ENCODE measurements at places on chromosomes 16 and 17.

DNA sequence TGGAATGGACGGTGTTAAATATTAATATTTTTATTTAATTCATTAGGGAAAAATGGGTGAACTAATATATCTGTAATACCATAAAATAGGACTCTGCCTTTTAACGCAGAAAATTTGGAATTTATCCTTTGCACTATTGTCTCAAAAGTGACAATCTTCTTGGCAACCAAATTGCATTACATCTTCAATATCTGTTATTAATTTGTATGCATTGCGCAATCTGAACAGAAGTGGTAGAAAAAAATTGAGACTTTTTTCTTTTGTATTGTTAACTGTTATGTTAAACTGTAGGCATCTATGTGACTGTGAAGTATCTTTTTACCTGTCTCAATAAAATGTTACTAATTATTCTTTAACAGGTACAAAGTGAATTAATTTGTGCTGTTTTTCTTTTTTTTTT, 55.6 kb downstream of the PPM1E start:
- no peak for DNase-seq

DNA sequence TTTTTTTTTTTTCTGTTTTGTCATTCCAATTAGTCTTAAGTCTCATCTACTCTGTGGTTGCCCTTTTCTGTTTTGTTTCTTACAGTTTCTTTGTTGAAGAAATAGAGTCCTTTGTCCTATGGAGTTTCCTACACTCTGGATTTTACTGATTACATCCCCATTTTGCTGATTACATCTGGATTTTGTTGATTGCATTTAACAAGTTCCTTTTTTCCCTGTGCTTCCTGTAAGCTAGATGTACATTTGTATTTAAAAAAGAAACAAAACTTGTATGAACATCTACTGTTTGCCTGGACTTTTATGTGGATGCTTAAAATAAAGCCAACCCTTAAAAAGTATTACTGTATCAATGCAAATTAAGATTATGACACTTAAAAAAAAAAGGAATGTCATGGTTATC, 147.6 kb downstream of the CHD9 start:
- DNase-seq = no peak

DNA sequence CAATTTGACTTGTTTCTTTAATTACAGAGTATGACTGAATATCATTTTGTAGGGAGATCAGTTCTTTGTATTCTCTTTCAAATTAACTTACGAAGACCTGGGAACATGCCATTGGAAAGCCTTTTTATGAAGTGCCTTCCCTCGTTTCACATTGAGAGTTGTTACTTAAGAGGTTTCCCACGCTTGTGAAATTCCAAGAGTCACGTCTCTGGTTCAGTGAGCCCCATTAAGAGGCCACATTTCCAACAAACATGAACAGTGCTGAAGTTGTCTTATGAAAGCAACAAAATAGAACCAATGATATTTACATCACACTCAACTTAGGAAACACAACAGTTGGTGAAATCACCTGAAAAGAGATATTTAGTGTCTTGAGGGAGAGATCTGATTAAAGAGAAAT, 334.1 kb downstream of the TOX3 start:
- no peak for DNase-seq

DNA sequence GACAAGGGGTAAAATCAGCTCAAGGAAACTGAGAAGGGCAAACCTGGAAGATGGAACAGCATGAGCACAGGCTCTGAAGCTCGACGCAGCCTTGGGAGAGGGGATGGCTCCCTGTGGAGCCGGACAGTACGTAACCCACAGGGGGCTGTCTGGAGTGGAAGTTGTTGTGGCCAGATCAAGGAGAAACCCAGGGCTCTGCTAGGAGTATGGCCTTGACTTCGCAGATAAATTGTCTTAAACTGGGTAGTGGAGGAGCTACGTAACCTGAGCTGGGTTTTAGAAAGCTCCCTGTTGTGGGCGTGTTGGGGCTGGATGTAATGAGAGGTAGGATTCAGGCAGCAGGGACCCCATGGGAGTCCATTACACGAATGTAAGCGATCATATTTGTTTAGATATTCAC, 25.5 kb upstream of the AXIN2 start:
- no peak for DNase-seq

- no peak for DNase-seq
These were observed 359.1 kb downstream of the WWOX start for GRCh38 chr16:78458588-78458987.

GRCh38 chr17:79042421-79043190, 18.6 kb downstream of the C1QTNF1 start:
- DNase-seq = peak; percentile 59

- DNase-seq = no peak
These were observed 161.3 kb downstream of the AATF start for GRCh38 chr17:37109731-37110710.

- no peak for DNase-seq
These were observed 175.6 kb upstream of the CDH11 start for GRCh38 chr16:65297453-65297852.

DNA sequence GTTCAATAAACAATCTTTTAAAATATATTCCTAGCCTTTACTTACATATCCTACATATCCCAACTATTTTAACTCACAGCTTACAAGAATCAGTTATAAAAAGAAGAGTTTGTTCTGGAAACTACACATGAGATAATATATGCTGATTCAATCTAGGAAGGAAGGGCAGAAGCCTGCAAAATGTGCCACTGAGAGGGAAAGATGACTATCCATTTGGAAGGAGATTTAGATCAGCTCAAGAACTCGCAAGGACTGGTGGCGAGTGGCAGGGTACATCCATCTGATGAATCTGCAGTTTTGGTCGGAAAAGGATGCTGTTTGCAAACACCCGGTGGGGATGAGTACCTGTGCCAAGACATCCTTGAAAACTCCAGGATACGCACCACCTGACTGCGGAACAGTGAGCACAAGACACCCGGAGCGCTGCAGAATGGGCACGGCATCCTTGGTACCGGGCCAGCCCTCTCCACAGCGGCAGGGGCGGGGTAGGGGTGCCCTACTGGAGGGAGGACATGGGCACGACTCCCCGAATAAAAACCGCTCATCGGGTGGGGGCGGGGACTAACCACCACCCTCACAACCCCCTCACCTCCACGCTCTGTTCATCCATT, 723 bp downstream of the TRIM37 start:
- peak; percentile 54 for DNase-seq

DNA sequence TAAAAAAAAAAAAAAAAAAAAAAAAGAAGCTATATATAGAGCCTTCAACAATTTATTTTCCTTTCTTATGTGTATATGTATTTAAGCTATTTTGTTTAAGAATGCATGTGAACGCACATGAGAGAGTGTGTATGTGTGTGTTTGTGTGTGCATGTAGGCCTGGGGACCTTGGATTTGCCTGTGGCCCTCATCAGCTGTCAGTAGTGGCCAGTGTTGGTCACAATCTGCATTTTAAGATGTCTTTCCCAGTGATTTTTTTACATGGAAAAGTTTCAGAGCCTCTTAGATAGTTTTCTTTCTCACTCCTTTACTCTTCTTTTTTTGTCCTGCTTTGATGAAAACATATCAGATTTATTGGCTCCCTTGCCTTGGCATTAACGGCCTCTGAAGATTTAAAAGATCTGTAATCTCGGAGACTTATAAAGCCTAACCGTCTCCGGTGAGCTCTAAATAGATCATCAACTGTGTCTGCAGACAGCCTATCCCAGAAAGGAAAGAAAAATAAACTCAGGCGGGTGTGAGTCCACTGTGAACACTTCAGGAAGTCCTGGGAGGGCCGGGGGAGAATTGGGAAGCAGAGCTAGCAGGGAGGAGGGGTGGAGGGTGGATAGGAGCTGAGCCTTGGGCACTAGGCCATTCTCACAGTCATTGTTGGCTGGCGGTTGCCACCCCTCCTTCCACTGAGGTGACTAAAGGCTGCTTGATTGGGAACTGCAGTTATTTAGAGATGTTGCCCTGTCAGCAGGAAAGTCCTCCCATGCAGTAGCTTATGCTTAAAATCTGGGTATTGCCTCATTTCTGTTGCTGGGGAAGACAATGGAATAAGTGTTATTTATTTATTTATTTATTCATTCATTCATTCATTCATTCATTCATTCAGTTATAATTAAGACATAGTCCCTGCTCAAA, 86.8 kb downstream of the WWP2 start:
- no peak for DNase-seq

GRCh38 chr17:80492343-80493136, 16.1 kb upstream of the NPTX1 start:
- no peak for DNase-seq

- no peak for DNase-seq
These were observed 26.1 kb downstream of the CDH1 start for GRCh38 chr16:68762996-68763756.

- peak; percentile 3 for DNase-seq
These were observed 232.4 kb downstream of the CBLN1 start for GRCh38 chr16:49049191-49049590.

DNA sequence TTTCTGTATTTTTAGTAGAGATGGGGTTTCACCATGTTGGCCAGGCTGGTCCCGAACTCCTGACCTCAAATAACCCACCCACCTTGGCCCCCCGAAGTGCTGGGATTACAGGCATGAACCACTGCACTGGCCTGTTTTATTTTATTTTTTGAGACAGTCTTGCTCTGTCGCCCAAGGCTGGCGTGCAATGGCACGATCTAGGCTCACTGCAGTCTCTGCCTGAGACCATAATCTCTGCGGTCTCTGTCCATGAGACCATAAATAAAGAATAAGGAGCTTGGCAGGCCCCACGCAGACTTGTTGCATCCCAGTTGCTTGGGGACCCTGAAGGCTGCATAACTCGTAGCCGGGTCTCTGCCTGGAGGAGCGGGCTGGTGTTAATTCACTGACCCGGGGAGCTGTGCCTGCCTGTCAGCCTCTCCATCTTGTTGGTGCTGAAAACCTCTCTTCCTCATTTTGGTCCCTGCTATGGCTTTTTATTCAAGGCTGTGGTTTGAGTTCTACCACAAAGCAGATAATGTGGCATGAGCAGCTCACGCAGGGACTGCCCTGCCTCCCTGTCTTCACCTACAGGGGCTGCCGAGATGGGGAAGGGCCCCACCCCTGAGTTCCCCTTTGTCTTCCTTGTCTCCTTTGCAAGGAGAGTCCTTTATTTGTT, 82.1 kb downstream of the MSI2 start:
- no peak for DNase-seq

DNA sequence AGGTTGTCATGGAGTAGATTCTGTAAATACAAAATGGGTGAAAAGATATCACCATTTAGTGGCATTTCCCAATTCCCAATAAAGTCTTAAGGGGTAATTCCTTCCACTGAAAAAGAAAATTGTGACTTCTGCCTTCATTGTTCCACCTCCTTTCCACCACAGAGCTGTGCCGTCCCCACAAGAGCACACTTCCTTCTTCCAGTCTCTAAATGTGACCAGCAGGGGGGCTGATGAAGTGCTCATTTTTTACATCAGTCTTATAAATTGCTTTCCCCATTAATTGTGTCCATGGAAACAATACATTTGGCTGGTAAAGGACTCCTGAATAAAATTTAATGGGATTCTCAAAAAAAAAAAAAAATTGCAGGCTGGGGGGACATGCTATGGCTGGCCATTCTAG, 260.8 kb upstream of the PSMD7 start:
- DNase-seq = peak; percentile 2

DNA sequence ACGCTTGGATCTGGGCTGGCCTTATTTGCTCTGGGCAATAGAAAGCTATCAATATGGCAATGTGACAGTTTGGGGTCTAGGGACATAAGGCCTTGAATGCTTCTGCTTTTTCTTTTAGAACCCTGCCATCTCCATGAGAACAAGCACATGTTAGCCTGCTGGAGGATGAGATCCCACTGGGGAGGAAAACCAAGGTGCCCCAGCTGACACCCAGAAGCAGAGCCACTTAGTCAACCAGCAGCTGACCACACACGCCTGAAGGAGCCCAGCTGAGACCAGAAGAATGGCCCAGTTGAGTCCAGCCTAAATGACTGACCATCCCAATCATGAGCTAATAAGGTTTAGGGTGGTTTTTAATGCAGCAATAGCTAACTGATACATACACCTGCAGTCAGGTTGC, 171.2 kb downstream of the AHSP start:
- no peak for DNase-seq

GRCh38 chr16:77273-77806, 685 bp upstream of the MPG start:
- DNase-seq = no peak

- peak; percentile 82 for DNase-seq
These were observed at the start of gene RDM1 for GRCh38 chr17:35930211-35931065. Gene RDM1 (minus strand): TSS chr17:35930773. CDS start chr17:35930727, 46 bp downstream.
